ENCODE measurements at places on chromosomes 2 and 18.

DNA sequence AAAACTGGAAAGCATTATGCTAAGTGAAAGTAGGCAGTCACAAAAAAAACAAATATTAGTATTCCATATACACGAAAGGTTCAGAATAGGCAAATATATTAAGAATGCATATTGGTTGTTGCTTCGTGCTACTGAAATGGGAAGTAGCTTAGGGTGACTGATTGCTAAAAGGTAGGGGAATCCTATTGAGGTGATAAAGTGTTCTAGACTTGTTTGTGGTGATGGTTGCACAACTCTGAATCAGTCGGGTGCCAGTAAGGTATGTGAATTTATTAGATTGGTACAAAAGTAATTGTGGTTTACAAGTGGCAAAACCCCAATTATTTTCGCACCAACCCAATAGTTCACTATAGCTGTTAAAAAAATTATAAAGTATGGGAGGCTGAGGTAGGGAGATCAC is 20.7 kb downstream of the USP34 start:
- no peak for DNase-seq

DNA sequence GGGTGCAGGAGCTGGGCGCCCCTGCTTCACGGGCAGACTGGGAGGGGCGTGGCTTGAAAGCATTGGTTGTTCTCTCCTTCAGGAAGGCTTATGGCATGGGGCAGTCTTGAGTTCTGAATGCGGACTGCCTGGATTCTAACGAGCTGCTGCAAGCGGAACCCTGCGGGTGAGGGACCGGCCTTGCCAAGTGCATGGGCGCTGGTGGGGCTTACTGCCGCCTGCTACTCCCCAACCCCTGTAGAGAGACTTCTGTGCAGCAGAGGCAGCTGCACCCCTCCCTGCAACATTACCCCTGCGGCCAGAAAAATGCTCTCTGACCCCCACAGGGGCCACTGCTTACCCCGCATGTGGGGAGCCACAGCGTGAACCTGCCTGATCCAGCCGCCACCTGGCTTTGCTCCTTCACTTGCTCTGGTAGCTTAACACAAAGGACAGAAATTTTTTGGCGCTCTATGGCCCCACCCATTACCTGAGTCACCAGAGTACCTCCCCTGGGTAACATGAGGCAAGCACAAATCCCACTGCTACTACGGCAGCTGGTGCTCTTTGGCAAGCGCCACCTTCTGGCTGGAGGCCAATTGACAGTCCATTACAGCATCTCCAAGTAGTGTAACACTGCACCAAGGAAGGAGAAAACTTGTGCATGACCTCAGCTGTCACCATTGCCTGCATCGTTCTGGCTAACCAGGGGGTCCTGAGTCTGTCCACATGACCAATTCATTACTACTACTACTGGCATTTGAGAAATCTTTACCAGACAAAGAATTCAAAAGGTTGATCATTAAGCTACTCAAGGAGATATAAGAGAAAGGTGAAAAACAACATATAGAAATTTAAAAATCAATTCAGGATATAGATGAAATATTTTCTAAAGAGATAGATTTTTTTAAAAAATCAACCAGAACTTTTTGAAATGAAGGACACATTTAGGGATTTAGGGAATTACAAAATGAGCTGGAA is 35.4 kb downstream of the MYL12B start:
- peak; percentile 84 for DNase-seq

GRCh38 chr2:237931205-237931721 is 35.6 kb upstream of the UBE2F start:
- no peak for DNase-seq

DNA sequence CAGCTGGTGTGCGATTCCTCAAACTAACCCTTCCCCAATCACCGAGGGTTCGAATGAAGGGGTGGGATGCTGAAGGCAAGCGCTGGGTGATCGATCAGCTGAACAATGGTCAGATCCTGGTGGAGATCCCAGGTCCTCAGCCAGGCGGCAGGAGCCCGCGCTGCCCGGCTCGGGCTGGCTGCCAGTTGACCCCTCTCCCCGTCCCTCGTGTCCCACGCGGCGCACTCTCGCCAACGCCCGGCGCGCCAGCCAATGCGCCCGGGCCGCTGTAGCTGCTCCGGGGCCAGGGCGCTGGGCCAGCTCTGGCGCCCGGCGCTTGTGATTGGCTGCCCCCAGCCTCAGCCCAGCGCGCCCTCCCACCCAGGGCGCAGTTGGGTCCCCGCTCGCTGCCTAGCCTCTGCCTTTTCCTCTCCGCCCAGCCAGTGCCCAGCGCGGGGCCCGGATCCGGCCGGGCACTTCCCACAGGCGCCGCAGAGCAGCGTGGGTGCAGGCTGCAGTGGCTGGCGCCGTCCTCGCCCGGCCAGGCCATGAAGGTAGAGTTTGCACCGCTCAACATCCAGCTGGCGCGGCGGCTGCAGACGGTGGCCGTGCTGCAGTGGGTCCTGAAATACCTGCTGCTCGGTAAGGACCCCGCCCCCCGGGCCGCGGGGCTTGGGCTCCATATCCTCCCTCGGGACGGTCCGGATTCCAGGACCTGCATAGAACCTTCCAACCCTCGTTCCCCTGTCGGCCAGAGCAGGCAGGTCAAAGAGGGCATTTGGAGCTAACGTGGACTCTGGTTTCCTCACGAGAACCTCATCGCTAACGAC is at the start of gene MOGAT1:
Gene MOGAT1 (plus strand): TSS at position 400 of the 809 bp plus-strand sequence. CDS start 128 bp downstream, at position 528.
- DNase-seq, result no peak

- no peak for DNase-seq
Observed at GRCh38 chr2:240300261-240300821, 135.1 kb upstream of the GPC1 start.

DNA sequence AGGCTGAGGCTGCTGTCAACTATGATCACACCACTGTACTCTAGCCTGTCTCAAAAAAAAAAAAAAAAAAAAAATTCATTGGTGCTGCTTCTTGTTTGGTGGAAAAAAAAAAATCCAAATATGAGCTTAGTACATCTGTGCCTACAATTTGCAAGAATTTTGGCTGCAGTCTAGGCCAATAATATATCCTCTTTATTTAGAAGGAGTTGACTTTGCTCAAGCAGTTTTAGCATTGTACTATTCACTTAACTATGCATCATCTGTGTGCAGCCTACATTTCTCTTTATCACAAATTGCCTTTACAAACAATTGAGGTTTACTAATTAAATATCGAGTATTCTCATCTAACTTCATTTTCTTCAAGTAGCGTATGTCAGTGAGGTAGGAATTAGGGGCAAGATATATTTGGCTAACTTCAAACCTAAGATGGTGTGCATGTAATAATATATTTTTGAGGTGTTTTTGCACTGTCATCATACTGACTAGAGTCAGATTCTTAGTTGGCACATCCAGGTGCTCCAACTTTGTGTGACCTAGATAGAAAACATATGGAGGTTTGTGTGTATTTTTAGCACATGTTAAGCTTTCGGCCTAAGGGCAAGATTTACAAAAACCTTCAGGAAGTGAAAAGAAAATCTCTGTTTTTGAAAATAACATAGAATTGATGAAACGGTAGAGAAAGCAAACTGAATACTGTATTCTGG is 51.8 kb downstream of the PMS1 start:
- no peak for DNase-seq

GRCh38 chr18:61400716-61401115 is 67.5 kb downstream of the CDH20 start:
- no peak for DNase-seq

GRCh38 chr2:83894976-83895375 is 564.1 kb downstream of the SUCLG1 start:
- DNase-seq, result no peak

GRCh38 chr2:177072090-177072489 is 140.5 kb upstream of the HNRNPA3 start:
- DNase-seq, result no peak

- no peak for DNase-seq
Observed at GRCh38 chr2:211854832-211855231, 683.8 kb downstream of the ERBB4 start.

DNA sequence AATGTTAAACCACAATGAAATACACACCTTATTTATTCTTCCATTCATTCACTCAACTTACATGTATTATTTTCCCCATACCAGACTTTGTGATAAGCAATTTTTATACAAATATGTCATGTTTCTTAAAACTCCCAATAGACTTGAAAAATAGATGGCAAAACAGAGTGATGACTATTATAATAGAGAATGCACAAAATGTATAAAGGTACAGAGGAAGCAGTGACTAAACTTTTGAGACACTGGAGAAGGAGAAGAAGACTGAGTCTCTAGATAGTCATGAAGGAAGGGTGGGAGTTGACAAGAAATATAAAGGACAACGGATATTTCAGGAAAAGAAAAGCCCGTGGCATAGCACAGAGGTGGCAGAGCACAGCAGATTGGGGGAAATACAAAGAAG is 198.1 kb upstream of the SLC39A10 start:
- DNase-seq, result no peak

Data from stimulated activated CD4-positive, alpha-beta T cell treated with anti-CD3 and anti-CD28 coated beads, TNF-alpha, amount 100 ng/mL, for 4 hours (primary cell).